ENCODE measurements at places on chromosomes 16 and 17.
A peak's percentile ranks its signal among the peaks of the same experiment; 100 is the strongest.

DNA sequence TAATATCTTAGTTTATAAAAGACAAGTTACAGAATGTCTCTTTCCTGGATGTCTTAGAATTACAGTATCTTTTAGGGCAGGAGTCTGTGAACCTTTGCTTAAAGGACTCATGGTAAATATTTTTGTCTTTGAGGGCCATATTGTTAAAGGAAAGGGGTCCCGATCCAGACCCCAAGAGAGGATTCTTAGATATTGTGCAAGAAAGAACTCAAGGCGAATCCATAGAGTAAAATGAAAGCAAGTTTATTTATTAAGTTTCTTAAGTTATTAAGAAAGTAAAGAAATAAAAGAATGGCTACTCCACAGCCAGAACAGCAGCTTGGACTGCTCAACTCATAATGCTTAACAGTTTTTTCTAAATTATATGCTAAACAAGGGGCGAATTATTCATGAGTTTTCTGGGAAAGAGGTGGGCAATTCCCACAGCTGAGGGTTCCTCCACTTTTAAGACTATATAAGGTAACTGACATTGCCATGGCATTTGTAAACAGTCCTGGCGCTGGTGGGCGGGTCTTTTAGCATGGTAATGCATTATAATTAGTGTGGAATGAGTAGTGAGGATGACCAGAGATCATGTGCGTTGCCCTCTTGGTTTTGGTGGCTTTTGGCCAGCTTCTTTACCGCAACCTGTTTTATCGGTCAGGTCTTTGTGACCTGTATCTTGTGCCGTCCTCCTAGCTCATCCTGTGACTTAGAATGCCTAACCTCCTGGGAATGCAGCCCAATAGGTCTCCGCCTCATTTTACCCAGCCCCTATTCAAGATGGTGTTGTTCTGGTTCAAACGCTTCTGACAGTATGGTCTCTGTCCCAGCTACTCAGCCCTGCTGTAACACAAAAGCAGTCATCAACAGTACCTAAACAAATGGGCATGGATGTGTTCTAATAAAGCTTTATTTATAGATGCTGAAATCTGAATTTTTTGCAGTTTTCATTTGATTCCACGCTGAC, 53.2 kb downstream of the BMERB1 start:
- DNase-seq = no peak

GRCh38 chr17:64402469-64402868, 11.8 kb upstream of the PECAM1 start:
- DNase-seq = no peak

GRCh38 chr17:72458301-72458700, 337.5 kb downstream of the SOX9 start:
- DNase-seq = no peak

- DNase-seq = no peak
Measured at GRCh38 chr17:67216578-67217320, 28.2 kb downstream of the HELZ start.

DNA sequence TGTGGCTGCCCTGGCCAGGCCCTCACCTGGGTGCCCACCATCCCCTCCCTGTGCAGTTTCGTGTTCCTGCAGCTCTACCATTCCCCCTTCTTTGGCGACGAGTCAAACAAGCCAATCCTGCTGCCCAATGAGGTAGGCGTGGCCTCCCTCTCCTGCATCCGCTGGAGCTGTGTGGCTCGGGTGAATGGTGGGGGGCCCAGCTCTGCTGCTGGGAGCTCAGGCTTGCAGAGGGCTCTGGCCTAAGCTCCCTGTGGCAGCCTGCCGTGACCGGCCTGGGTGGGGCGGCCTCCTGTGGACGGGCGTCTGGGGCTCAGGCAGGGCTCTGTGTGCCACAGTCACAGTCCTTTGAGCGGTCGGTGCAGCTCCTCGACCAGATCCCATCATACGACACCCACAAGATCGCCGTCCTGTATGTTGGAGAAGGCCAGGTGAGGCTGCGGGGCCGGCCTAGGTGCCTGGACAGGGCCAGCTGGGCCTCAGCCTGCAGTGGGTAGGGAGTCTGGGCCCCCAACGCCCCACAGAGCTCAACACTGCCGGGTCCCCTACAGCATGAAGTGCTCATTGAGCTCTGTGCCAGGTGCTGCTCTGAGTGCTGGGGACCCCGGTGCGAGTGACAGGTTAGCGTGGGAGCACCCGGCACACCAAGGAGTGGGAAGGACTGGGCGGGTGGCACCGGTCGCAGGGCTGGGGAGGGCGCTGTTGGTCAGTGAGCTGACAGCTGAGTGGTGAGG, 37.3 kb downstream of the TSC2 start:
- DNase-seq = no peak

DNA sequence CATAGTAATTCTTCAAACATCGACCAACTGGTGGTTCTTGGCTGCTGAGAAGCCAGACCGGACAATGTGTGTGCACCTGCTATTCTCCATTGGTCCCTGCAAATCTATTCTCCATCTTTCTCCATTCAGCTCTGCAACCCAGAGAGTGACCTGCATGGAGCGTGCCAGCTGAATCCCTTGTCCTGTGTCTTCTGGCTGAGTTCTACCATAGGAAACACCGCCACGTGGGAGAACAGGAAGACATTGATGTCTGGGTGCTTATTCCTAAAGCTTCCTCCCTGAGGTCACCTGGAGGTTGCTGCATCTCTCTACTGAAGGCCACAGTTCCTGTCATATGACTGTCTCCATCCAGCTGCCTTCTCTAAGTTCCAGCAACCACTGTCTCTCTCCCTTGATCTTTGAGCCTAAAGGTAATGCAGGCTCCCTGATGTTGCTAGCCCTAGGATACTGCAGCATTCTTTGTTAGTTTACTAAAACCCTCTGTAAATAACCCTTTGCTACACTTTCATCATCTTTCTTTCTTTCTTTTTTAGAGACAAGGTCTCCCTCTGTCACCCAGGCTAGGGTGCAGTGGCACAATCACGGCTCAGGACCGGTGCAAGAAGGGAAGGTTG, 10.6 kb upstream of the SMG1 start:
- no peak for DNase-seq

GRCh38 chr17:40471846-40472732, 28.8 kb downstream of the IGFBP4 start:
- no peak for DNase-seq

- no peak for DNase-seq
Measured at GRCh38 chr17:37708008-37708615, 36.7 kb downstream of the HNF1B start.

DNA sequence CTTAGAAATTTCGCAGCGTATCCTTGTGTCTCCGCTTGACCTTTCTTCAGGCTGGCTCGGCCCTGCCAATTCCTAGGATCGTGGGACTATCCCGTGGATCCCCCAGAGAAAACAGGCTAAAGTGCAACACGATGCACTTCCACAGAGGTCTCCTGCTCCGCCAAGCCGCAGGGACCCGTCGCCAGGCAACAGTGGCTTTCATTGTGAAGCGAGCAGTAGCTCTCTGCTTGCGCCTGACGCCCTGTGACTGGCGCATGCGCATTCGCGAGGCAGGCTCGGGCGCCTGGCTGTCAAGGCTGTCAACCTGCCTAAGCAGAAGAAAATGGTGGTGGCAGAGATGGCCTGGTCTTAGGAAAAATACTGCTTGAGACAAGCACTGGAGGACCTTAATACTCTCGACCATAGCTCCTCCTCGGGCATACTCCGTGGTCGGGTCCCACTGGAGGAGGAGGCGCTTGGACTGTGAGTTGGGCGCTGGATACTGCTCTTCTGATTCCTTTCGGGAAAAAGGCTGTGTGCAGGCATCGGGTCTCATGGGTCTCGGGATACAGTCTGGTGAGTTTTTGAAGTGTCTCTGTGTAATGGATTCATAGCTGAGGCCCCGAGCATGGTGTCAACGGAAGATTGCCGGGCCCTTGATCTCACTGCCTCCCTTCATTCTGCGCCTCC, 2336.1 kb downstream of the TP53TG3F start:
- no peak for DNase-seq

DNA sequence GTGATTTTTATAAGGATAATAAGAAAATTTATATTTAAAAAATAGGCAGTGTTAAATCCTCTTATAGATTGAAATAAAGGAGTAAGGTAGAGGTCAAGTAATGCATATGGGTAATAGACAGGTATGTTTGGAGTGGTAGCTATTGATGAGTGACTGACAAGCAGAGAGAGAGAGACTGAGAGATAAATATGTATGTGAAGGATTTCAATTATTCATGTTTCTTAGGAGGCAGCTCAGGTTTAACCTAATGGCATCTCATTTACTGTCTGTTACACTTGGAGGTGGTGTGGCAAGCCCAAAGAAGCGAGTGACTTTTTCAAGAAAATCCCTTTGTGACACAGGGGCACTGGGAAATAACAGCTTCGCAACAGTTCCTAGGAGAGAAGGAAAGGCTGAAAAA, 120.2 kb downstream of the KIF2B start:
- no peak for DNase-seq

- no peak for DNase-seq
Measured at GRCh38 chr17:18859256-18859655, 1.3 kb downstream of the PRPSAP2 start.

DNA sequence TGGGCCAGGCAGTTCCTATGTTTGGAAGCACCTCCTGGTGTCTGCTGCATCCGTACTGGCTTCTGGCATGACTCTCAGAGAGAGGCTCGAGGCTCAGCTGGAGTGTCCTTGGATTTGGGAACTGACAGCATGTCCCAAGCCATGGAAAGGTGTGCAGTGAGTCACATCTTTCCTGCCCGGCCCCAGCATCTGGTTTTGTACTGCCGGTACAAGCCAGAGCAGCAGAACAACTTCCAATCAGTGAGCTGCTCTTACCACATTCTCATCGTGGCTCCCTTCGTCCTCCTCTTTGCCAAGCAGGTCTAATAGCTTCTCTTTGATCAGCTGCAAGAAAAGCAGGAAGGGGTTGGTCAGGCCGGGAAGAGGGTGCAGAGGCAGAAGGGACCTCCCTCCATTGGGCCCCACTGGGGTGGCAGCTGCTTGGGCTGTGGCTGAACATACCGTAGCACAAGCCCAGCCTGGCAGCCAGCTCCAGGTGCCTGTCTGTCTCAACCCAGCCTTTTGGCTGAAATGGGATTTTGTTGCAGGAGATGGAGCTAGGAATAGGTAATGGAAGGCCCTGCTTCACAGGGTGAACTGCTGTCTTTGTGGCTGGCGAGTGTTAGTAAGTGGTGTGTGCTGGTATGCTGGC, 24.2 kb downstream of the SPACA3 start:
- DNase-seq = no peak

DNA sequence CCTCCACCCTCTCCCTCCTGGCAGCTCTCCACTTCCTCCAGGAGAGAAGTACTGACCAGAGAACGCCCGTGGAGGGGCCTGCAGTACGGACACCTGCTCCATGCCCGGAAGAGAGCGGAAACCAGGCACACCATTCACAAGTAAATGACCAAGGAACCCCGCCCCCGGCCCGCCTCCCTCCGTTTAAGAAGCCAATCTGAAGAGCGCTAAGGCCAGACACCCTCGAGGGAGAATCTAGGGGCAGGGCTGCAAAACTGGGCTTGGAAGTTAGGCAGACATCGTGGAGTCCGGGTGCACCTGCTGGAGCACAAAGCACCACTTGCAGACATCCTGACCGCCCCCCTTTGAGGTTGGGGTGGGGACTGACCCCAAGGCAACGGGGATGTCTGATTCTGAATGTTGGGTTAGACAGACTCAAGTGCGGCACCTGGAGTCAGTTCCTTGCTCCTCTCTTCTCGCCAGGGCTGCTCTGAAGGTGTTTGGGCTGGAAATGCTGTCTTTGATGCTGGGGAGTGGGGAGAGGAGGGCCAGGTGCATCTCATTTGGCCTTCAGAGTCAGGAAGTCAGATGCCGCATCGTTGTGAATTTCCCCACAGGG, 964 bp upstream of the FAAP100 start:
- DNase-seq = peak; percentile 65

- DNase-seq = no peak
Measured at GRCh38 chr17:58005031-58005727, 1.9 kb downstream of the SRSF1 start.

- no peak for DNase-seq
Measured at GRCh38 chr17:44766409-44767038, 7.7 kb downstream of the ADAM11 start.

- DNase-seq = no peak
Measured at GRCh38 chr17:50797135-50797810, 30.0 kb upstream of the ANKRD40CL start.

DNA sequence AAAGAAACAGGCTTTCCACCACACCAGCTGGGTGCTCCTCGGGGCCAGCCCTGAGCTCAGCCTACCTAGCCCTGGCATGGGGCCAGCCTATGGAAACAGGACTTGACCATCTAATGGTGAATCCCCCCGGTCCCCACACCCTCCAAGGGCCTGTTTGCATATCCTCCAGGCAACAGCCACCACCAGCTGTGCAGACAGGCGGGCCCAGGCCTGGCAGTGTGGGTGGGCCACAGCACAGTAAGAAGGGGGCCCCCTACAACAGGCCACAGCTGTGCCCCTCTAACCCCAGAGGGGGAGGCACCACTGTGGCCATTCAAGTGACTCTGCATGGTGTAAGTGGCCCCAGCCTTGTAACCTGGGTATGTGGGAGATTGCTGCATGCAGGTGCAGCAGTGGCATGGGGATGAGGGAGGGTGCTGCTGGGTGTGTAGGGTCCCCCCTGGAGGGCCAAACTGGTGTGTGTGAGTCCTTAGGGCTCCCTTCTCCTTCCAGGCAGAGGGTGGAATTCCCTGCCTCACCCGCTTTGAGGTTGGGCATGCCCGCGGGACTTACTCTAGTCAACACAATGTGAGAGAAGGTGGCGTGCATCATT, 148.2 kb downstream of the C16orf78 start:
- DNase-seq = no peak

GRCh38 chr16:77408607-77409006, 26.2 kb downstream of the ADAMTS18 start:
- no peak for DNase-seq

DNA sequence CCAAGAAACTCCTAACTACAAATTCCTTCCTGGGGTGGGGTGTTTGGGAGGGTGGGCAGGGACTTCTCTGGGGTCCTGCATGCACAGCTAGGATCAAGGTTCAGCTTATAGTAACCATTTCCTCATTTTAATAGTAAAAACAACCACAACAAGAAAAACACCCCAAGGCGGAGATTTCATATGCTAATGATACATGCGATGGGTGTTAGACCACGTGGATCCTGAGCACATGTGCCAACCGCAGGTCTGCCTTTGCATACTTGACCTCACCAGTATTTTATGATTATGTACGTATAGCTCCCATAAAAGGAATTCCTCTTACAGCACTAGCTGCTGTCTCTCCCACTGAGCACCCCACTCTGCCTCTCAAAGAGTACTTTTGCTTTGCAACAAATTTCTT, 1.9 kb downstream of the KRTAP4-11 start:
- no peak for DNase-seq

GRCh38 chr16:11232852-11233726, 22.9 kb downstream of the SOCS1 start:
- DNase-seq = peak; percentile 71

DNA sequence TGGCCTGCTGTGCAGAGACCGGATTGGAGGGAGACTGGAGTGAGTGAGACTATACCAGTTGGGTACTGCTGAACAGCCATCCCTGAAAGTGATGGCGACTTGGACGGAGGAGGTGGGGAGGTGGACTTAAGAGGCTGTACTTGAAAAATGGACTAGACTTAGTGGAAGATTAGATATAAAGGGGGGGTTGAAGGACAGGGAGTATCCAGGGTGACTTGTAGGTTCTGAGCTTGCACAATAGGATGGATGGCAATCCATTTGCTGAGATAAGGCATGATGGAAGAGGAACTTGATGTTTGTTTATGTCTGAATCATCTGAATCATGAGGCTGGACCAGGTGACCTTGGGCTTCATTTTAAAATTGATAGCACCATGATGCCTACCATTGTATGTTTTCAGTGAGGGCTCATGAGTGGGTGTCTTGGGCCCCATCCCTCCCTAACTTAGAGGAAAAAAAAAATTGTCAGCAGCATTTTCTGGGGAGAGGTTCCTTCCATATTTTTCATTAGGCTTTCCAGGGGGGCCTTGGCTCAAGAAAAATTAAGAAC, 41.2 kb downstream of the PRKCA start:
- no peak for DNase-seq

All from stimulated activated CD4-positive, alpha-beta T cell treated with anti-CD3 and anti-CD28 coated beads, TNF-alpha, amount 100 ng/mL, for 4 hours (primary cell).